Fibroblast of lung (primary cell): ENCODE measurements at places on chromosomes 5 and 9.

DNA sequence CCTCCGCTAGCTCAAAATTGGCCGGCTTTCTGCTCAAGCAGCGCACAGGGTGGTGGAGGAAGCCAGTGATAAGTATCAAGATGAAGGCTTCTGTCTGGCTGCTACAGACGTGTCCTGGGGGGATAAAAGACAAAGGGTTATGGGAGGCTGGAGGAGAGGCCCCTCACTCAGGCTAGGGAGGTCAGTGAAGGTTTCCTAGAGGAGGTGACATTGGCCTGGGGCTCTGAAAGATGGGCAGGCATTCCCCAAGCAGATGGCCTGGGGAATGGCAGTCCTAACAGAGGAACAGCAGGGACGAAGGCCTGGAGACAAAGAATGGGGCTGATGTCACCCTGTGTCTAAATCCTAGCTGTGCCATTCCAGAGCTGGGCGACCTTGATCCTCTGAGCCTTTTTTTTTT is 32.3 kb downstream of the OLFML2A start:
- no peak for DNase-seq

GRCh38 chr9:127185931-127186781 is 63.7 kb upstream of the ANGPTL2 start:
- peak; percentile 98 for DNase-seq

- no peak for DNase-seq
These were observed 242.4 kb upstream of the MEF2C start for GRCh38 chr5:89125372-89125771.

DNA sequence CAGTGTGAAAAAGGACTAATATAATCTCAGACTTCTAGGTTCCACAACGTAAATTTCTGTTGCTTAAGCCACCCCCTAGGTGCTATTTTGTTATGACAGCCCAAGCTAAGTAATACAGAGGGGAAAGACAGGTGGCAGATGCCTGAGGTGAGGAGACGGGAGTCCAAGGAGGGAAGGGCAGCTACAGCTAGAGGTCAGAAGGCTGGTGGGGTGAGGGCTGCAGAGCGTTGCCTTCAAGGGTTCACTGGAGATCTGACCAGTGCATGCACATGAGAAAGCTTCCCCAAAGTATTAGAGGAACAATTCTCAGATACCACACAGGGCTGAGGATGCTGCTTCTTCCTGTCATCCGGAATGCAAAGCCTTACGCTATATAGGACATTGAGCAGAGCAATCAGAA is 104.7 kb upstream of the IRX4 start:
- DNase-seq = no peak

DNA sequence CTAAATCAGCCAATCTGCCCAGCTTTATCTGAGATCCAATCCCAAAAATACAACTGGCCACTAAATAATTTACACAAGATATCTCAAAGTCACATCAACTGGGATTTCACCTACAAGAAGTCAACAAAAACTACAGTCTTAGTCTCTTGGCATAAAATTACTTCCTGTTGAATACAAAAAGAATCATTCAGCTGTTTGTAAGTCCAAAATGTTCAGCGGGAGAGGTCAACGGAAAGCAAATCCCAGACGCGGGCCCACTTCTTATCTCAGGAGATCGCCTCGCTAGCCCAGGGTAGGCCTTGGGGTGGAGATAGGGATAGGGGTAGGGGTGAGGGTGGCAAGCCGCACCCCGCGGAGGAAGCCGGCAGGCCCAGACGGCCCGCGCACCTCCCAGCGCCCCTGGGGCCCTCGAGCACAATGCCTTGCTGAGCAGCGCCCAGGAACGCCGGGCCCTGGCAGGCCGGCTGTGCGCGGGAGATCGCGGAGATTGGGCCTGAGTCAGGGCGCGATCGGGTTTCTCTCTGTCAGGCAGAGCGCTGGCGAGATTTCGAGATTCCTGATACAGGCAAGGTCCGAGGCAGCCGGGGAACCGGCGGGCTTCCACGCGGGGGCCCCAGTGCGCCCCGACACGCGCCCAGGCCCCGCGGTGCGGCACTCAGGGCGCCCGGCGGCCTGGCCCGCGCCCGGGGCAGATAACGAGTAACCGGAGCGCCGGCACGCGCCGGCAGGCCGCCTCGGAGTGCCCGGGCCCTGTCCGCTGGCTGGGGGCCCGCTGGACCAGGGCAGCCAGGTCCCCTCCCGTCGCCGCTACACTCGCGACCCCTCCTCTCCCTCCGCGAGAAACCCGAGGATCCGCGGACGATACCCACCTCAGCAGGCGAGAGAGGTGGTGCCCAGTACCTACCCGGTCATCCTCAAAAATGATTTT is 601 bp downstream of the HINT1 start:
- peak; percentile 79 for DNase-seq

GRCh38 chr5:37931541-37931940 is 91.7 kb upstream of the GDNF start:
- no peak for DNase-seq

GRCh38 chr9:125660557-125660956 is 46.5 kb downstream of the MAPKAP1 start:
- DNase-seq = no peak
